ENCODE measurements at places on chromosomes 16 and 17.

DNA sequence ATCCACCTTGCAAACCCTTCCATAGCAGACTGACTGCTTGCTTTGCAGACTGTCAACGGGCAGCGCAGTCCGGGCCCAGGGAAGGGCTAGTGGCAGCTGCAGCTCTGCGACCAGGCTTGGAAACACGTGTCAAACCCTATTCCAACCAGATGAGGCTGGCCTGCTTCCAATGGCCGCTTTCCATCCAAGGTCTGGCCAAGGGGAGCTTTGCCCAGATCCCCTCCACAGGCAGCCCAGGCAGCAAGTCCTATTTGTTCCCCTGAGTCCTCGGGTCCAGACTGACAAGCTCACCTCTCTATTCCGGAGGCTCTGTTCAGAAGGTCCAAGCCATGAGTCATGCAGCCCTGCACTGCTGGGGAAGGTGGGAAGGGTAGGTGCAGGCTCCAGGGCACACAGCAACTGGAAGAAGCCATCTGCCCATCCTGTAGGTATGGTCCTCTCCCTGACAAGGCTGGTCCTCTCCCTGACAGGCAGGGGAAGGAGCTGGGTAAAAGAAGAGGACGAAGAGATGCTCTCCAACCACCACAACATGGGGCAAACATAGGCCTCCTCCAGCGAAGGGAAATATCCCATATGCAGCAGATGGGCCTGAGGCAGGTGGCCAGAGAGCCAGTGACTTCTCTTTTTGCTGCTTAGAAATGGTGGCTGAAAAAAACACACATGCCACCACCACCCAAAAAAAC lies 22.6 kb upstream of the AXIN2 start:
- DNase-seq: no peak

GRCh38 chr17:82938873-82939620 lies 99.2 kb upstream of the ZNF750 start:
- no peak for DNase-seq

- DNase-seq: no peak
Observed at GRCh38 chr17:47987240-47987835, 16.4 kb downstream of the CDK5RAP3 start.

- no peak for DNase-seq
Observed at GRCh38 chr16:53094013-53094630, 39.3 kb downstream of the CHD9 start.

- DNase-seq: no peak
Observed at GRCh38 chr17:40864661-40865390, 2.2 kb downstream of the KRT12 start.

DNA sequence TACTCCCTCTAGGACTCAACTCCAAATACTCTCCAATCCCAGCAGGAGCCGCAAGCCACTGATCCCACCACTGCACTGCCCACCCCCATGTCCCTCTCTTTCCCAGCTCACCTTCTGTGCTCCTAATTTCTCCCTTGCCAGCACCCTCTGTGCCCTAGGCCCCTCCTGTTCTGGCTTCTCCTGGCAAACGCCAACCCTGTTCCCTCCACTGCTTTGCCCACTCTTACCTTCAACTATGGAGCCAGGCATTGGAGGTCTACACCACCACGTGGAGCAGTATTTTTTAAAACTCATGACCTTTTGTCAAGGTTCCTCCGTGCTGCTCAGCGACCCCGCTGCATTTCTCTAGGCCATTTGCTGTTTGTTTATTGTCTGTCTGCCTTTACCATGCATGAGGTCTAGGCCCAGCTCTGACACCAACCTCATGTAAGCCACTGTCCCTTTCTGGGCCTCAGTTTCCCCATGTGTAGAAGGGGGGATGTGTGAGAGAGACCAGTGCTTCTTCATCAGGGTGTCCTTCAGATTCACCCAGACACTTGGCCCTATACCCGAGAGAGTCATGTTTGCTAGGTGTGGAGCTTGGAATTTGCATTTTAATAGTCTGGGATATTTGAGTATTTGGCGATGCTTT lies 4.6 kb downstream of the CCDC102A start:
- DNase-seq: no peak

DNA sequence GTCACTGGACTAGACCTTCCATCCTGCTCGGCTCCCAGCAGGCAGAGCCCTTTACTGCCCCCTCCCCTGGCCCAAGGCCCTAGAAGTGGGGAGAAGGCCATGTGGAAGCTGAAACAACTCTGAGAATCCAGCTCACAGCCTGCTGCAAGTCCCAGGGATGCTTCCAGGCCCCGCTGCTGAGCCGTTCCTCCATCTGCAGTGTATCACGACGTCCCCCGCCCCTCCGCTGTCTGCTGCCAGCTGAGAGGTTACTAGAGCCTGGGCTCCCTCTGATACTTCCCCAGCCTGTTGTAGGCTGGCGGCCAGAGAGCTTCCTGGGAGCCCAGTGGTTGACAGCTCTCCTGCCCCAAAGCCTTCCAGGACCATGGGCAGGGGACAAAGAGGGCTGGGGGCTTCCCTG lies 118.2 kb downstream of the MGAT5B start:
- DNase-seq: no peak

DNA sequence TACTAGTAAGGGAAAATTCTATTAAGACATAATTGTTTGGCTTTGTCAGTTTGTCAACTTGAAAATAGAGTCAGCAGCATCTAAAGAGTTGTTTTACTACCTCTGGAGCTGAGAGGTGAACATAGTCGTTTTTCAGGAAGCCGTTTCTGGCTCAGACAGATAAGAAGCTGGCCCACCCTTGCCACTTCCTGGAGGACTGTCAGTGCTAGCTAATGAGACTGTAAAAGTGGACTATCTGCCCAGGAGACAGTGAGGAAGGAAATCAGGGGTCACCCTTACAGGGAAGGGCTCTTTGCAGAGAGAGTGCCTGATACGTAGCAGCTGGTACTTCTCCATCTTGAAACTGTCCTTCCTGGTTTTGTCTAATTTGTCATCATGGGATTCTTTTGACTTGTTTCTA lies 328.7 kb downstream of the WWOX start:
- no peak for DNase-seq

GRCh38 chr16:12661656-12662172 lies 142.0 kb downstream of the CPPED1 start:
- no peak for DNase-seq

DNA sequence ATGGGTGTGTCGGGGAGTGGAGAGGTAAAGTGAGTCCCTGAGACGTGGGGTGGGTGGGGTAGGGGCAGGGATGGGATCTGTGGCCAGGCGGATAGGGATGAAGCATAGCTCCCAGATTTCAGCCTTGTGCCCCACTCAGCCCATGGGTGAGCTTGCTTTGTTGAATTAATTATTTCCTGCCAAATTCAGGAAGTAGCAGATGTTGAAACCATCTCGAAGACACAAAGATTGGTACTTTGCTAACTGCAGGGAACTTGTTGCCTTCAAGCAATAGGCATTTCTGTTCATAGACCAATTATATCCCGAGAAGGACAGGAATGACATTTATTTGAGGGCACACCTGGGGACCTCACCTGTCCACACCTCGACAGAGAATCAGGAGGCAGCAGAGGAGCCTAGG lies 11.0 kb upstream of the C16orf74 start:
- DNase-seq: no peak

GRCh38 chr17:60901242-60901641 lies 223.6 kb downstream of the BCAS3 start:
- no peak for DNase-seq

DNA sequence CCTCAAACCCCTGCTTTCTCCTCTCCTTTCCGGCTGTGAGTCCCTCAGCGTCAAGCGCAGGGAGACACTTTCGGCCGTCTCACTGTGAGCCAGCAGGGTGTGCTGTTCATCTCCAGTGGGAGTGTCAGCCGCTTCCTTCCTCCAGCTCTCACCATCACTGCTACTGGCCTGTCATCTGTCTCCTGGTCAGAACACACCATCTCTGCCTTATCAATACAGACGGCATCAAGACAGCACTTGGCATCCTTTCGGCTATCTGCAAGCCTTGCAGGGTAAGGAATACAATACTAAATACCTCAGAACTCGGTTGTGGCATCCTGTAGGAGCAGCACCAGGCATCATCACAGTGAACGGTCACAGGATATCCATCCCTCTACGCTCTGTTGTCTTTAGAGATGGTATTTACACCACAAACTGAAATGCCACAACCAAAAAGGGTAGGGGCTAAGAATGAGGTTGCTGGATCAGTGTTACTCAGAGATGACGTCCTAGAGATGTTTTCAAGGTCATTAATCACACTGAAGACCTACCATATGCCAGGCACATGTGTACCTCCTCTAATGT lies 20.7 kb upstream of the CMTM4 start:
- no peak for DNase-seq

DNA sequence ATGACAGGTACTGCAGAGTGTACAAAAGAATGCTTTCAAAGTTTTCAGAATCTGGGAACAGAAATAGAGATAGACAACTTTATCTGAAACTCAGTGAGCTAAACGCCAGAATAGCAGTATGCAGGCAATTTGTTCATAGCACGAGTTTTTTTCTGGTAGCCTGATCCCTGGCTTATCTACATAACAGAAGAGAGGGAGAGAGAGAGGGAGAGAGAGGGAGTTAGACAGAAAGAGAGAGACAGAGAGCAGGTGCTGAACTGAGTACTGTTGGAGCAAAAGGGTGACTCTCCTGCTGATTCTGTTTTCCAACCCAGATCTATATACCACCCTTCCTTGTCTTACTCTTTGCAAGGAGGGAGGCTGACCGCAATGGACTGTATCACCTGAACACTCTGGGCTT lies 388.0 kb upstream of the CA10 start:
- no peak for DNase-seq

GRCh38 chr17:53406907-53407306 lies 415.8 kb upstream of the KIF2B start:
- no peak for DNase-seq

GRCh38 chr17:38352245-38353085 lies 821 bp downstream of the SOCS7 start:
- DNase-seq: no peak

- DNase-seq: no peak
Observed at GRCh38 chr16:64910356-64910755, 211.5 kb downstream of the CDH11 start.

DNA sequence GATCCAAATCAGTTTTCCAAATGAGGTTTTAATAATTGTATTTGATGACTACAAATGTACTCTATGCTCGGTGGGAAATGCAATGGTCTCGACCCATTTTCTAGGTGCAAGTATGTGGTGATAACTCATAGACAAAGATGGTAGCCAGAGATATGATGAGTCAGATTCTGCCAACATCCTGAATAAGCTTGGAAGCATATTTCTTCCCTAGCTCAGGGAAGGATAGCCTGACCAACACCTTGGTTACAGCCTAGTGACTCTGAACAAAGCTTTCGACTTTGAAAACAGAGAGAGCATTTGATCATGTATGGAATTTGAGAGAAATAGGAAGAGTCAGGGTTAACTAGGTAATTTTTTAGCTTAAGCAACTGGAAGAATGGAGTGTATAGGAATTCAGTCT lies 128.3 kb upstream of the MYOCD start:
- DNase-seq: no peak

DNA sequence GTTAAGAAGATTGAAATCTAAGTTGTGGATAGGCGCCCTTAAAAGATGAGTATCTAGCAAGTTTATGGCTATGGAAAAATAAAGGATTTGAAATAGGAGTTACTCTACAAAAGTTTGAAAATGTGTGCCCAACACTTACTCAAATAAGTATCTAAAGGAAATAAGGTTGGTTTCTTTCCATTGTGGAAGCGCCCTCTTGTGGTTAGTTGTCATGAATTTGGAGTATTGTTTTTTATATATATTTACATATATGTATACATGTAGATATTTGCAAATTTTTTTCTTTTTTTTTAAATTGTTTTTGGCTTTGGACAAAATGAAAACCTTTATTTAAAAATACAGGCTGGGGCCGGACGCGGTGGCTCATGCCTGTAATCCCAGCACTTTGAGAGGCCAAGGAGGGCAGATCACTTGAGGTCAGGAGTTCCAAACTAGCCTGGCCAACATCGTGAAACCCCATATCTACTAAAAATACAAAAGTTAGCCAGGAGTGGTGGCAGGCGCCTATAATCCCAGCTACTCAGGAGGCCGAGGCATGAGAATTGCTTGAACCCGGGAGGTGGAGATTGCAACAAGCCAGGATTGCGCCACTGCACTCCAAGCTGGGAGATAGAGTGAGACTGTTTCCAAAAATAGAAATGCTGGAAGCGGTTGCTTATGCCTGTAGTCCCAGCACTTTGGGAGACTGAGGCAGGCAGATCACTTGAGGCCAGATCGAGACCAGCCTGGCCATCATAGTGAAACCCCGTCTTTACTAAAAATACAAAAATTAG lies 24.0 kb upstream of the VPS4A start:
- DNase-seq: no peak

GRCh38 chr17:51627779-51628178 lies 367.4 kb downstream of the UTP18 start:
- DNase-seq: no peak

DNA sequence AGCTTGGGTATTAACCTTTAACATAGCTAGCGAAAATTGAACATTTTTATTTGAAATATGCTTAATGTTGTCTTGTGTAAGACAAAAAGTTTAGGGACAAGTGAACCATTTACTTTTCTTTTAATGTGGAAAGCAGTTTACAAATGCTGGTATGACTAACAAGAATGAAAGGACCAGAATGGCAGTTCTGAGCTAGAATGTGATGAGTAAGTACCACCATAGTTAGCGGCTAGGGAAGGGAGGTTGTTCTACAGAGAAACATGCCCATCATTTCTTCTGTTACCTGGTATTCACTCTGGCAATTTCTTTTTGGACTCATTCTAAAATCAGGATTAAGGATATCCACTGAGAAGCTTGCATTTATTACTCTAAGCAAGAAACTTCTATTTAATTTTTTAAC lies 121.1 kb downstream of the WWOX start:
- DNase-seq: no peak

DNA sequence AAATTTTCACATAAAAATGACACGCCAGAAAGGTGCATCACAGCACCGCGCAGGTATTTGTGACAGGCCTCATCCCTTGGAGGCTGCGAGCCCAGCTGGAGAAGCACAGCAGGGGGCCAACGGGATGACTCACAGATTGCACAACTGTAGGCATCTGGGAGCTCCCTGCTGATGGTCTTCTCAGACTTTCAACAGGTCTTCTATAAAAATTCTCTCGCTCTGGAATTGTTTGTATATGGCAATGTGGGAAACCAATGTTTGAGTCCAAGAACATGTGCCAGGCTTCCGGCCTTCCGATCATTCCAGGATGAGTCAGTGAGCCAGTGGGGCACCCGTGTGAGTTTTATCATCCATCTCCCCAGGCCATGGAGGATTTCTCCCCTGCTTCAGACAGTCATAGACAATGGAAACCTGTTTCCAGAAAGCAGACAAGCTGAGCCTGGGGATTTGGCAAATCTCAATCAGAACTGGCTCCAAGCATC lies 24.1 kb upstream of the ADORA2B start:
- DNase-seq: no peak

GRCh38 chr17:46722662-46723285 lies 95.7 kb downstream of the WNT3 start:
- no peak for DNase-seq

DNA sequence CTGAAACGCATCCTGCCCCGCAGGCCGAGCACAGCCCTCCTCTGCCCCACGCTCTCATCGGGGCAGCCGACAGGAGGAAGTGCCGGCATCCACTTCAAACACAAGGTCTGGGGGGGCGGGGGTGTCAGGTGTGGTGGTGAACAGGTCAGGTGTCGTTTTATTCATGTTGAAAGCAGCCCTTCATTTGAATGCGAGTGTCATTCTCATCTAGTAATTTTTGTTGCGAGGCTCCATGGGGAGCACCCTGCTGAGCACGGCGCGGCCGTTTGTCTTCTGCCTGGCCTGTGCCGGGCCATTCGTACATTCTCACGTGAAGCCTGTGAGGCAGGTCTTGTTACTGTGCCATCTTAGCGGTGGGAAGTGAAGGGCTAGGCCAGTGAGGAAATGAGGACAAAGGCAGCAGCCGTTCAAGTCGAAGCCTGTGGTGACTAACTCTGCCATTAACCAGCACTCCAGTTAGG lies 1.9 kb downstream of the ACSF3 start:
- DNase-seq: no peak

Measured in NCI-H1048 (cell line).